NCI-H187 treated with DMSO at 0.1 percent for 48 hours (cell line): ENCODE measurements at places on chromosomes 3 and 15.

DNA sequence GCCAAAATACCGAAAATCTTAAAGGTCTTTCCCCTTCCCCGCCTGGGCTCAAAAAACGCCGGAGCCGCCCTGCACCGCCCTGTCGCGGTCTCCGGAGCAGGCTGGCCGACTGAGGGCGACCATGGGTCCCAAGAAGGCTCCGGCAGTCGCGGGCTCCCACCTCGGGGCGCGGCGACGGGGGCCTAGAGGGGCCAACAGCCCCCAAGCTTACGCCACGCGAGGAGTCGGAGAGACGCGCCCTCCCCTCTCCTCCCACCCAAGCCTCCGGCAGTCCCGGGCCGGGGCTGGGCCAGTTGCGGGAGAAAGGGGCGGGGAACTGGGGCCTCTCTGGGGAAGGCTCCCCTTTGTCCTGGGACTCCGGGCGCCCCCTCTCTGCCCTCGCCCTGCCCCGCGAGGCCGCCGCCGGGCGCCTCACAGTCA, 69.2 kb downstream of the GOLGA8B start:
- no peak for DNase-seq

DNA sequence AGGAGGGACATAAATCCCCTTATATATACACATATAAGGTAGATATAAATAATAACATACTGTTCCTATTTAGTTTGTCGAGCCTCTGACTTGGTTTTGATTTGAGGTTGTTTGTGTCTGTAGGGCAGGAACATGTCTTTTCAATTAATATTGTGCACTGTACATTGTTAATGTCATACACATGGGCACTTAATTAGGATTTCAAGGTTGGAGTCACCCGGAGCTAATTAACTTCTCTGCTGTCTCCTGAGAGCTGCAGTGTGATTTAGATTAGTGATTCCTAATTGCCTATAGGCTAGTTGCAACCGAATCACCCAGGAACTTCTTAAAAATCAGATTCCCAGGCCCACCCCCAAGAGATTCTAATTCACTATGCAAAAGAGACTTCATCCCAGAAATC, 50.4 kb upstream of the FILIP1L start:
- no peak for DNase-seq

GRCh38 chr3:187491371-187491770, 123.2 kb downstream of the RTP4 start:
- DNase-seq = no peak

DNA sequence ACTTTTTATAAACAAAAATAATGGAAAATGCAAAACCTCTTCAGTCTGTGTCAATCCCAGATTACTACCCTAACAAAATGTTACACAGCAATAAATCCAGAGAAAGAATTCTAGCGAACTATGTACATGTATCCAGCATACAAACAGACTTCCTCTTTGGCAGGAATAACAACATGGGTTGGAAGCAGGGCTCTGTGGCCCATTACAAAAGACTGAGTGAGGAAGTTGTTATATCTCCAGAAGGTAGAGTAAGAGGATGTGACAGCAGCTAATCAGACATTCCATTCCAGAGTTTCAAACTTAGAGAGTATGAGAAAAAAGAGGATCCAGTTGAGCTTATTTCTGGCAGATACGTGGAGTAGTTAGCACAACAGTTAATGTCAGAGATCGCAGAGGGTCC, 294.0 kb upstream of the PLSCR5 start:
- no peak for DNase-seq

DNA sequence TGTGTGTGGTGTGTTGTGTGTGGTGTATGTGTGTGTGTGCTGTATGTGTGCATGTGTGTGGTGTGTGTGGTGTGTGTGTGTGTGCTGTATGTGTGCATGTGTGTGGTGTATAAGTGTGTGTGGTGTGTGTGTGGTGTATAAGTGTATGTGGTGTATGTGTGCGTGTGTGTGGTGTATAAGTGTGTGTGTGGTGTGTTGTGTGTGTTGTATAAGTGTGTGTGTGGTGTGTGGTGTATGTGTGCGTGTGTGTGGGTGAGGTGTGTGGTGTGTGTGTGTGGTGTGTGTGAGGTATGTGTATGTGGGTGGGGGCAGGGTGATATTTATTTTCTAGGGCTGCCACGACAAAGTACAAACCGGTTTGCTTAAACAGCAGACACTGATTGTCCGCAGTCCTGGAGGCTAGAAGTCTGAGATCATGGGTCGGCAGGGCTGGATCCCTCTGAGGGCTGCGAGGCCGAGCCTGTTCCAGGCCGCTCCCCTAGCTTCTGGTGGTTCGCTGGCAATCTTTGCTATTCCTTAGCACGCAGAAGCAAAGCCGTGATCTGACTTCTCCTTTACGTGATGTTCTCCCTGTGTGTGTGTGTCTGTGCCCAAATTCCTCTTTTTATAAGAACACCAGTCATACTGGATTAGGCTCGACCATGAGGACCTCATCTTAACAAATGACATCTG, 160.2 kb downstream of the XXYLT1 start:
- DNase-seq = no peak

DNA sequence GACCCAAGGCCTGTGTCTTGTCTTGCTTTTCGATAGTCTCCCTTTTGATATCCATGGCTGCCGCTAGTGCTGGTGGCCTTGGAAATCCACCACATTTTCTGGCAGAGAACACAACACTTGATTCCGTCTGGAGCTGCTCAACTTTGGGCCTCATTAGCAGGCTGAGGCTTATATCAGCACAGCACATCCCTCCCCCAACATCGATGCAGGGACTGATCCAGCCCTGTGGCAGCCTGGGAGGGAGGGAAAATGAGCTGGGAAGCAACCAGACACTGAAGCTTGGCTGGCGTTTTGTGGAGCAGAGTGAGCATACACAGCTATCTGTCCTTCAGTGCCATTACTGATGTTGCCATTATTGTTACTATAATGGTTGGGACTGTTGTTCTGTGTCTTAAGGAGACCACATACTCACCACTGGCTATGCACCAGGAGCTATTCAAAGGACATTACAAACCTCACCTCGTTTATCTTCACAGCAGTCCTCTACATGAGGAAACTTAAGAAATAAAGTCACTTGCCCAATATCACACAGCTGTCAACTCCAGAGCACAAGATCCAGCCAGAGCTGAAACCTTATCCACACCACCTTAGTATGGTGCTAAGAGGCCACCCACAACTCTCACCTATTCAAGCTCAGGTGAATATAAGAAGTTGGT, 102.9 kb downstream of the SUCLG2 start:
- no peak for DNase-seq

GRCh38 chr3:127299276-127299675, 11.4 kb upstream of the PRR20G start:
- DNase-seq = no peak

- no peak for DNase-seq
These were observed 130.3 kb downstream of the NUP210 start for GRCh38 chr3:13289771-13290285.

GRCh38 chr3:8840556-8840955, 71.1 kb upstream of the OXTR start:
- no peak for DNase-seq

DNA sequence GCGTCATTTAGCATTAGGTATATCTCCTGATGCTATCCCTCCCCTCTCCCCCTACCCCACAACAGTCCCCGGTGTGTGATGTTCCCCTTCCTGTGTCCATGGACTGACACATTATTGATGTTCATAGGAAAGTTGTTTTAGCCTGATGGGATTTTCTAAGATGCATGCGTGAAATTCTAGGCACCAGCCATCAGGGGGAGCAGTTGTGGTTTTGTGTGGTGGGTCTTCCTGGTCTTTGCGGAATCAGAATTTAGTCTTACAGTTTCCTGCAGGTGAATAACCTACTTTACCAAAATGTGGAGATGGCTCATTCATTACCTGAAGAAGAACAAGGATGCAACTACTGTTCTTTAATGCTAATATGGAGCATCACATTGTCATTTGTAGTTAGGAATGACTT, 455.0 kb upstream of the THBS1 start:
- no peak for DNase-seq

- DNase-seq = no peak
These were observed 109.7 kb downstream of the TBC1D2B start for GRCh38 chr15:77967798-77968197.

- no peak for DNase-seq
These were observed 51.3 kb downstream of the CCK start for GRCh38 chr3:42214565-42215283.

GRCh38 chr3:25170021-25170420, 258.0 kb upstream of the RARB start:
- DNase-seq = no peak

GRCh38 chr3:138112362-138112761, 3.0 kb downstream of the DZIP1L start:
- DNase-seq = no peak

DNA sequence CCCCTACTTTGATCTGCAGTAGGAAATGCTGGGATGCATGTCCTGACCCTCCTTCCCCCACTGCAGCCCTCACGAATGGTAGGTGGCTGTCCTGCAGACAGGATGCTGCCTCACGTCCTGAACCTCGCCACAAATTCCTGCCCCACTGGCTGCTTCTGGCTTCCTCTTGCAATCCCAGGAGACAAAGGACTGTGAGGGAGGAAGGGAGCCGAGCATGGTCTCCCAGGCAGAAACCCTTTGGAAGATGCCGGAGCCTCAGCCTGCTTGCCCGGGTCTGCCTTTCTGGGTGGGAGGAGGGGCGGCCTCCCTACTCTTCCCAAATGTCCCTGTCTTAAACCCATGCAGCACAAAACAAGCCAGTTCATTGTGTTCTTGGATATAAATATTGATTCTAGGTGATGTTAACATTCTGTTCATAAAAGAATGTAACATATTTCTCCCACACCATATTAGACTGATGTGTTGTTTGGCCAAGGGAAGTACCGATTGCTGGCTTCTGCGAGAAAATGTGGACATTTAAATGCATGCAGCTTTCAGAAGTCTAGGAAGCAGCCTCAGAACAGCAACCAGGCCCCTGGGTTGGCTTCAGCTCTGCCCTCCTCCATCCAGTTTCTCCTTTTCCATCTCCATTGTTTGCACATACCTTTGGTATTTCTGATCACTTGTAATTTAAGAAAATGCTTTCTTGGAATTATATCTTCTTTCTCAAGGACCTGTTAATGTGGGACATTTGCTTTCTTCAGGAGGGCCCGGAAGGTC, 75.3 kb downstream of the HMG20A start:
- DNase-seq = no peak

DNA sequence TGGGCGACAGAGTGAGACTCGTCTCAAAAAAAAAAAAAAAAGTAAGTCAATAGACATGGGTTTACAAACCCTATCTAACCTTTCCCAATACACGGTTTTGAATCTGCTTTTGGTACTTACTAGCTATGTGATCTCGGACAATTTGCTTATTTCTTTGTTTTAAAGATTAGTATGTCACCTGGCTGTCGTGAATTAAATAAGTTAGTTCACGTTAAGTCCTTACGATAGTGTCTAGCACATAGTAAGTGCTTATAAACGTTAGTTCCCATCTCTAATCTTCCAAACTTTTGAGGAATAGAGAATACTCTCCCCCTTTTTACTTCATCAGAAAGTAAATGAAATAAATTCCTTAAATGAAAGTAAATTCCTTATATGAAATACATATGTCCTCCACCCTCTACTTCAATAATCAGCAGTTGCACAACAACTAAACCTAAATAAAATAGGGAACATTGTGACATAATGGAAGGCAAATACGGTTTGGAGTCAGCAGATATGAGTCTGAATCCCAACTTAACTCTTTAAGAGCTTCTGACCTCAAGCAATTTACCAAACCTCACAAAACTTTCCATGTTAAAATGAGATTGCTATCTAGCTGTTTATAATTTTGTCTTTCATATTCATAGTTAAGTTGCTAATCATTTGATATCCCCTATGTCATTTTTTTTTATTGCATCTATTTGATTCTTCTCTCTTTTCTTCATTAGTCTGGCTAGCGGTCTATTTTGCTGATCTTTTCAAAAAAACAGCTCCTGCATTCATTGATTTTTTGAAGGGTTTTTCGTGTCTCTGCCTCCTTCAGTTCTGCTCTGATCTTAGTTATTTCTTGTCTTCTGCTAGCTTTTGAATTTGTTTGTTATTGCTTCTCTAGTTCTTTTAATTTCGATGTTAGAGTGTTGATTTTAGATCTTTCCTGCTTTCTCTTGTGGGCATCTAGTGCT, 134.6 kb downstream of the PEAK1 start:
- no peak for DNase-seq

DNA sequence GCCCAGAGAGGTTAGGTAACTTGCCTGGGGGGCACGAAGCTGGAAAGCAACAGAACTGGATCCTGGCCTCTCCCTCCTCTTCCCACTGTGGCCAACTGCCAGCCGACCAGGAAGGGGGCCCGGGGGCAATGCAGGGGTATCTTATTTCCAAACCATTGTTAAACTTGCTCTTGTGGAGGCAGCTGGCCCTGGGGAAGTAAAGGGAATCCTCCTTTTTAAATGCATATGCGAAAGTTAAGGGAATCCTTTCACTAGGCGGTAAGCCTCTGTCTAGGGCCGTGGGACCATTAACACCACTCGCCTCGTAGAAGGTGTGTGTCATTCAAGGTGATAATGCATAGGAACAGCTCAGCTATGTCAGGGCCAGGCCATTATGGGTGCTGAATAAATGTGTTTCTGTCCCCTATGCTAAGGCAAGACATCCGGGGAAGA, 68.6 kb downstream of the ST6GAL1 start:
- no peak for DNase-seq

GRCh38 chr3:193902607-193903511, 233.1 kb upstream of the HES1 start:
- no peak for DNase-seq

DNA sequence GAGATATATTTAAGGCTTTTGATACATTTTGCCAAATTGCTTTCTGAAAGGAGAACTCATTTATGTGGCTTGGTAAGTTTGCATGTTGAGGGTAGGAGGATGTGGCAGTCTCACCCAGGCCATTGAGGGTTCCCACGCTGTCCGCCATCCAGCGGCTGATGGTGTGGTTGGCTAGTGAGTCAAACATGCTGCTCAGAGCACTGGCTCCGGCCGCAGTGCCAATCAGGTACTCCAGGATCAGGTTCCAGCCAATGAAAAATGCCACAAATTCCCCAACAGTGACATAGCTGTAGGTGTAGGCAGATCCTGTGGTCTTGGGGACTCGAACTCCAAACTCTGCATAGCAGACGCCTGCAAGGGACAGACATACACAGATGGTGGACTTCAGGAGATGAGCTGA, 82.3 kb downstream of the CLDN11 start:
- DNase-seq = no peak

DNA sequence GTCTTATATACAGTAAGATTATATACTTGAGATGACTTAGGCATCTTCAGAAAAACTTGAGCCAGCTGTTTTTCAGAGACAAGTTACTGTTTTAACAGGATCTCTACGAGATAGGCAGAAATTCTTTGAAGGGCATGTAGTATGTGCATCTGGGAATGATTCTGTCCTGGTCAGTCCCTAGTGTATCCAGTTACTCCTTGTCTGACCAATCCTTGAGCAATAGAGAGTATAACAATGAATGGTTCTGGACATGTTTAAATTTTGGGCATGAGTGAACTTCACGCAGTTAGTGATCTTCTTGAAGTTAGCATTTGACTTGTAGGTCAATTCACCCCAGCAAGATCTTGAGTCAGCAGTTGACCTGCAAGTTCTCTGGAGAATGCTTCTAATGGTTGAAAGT, 24.7 kb upstream of the HHLA2 start:
- no peak for DNase-seq
